Stimulated activated naive CD8-positive, alpha-beta T cell treated with anti-CD3 and anti-CD28 coated beads, Interleukin-15, amount 100 ng/mL, for 72 hours (primary cell): ENCODE measurements at places on chromosomes 11 and 22.
A peak's percentile ranks its signal among the peaks of the same experiment; 100 is the strongest.

GRCh38 chr11:19873730-19874129 is 161.1 kb downstream of the NAV2 start:
- DNase-seq: no peak

- DNase-seq: no peak
Measured at GRCh38 chr22:39898997-39899396, 1.9 kb upstream of the GRAP2 start.

DNA sequence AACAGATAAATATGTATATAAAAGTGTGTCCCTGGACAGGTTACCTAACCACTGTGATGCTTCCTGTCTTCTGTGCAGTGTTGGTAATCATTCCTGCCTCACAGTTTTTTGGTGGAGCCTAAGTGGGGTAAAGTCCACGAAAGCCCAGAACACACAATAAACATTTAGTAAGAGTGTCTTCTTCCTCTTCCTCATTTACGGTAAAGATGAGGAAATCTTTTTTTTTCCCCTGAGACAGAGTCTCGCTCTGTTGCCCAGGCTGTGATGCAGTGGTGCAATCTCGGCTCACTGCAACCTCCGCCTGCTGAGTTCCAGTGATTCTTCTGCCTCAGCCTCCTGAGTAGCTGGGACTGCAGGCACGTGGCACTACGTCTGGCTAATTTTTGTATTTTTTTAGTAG is 117.1 kb downstream of the LDLRAD3 start:
- DNase-seq: no peak

DNA sequence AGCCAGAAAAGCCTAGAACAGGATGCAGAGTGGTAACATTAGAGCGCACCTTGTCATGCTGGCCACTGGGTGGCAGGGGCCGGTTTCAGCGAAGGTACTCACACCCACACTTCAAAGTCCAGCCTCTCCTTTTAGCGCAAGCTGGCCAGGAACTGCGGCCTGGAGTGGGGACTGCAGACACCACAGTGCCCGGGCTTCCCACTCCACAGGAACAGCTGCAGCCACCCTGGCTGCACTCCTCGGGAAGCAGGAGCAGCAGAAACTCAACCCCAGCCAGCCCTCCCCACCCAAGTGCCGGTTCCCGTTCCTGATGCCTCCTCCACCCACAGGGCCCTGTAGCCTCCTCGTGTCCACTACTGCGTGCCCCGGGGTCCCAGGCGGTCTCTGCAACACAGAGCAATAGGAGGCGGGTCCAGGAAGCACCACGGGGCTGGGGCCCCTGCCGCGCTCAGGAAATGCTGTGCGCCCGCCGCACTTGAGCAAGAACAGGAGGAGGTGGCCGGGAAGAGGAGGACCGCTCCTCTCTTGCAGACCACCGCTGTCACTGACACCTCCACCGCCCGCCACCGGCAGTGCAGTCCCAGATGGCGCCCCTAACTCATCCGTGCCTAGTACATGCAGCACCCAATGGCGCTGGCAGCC is 2.2 kb downstream of the RFPL2 start:
- peak; percentile 45 for DNase-seq

GRCh38 chr11:117825538-117826189 is 1.1 kb upstream of the FXYD2 start:
- DNase-seq: no peak

DNA sequence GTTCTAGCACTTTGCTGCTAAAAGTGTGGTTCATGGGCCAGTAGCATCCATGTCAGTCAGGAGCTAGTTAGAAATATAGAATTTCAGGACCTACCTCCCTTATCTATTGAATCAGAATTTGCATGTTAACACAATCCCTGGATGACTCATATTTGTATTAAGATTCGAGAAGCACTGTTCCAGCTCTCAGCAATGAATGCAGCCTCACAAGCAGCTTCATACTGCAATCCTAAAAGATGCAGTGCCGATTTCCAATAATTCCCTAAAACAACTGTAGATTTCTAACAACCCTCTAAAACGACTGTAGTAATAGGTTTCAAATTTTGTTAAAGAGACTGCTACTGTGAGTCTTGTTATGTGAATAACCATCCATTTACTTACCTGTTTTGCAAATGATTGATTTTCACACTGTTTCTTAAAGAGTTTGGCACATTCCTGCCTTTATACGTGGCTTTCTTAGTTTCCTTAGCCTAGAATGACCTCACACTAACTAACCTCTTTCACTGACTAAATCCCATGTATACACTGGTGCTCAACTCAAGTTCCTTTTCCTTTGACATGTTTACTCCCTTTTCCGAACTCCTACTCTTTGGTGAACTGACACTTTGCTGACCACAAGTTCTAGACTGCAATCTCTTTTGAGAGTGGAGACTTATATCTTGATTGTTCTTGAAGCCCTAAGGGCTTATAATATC is 511.8 kb downstream of the METTL15 start:
- no peak for DNase-seq

GRCh38 chr11:125271483-125272091 is 107.0 kb downstream of the PKNOX2 start:
- no peak for DNase-seq

DNA sequence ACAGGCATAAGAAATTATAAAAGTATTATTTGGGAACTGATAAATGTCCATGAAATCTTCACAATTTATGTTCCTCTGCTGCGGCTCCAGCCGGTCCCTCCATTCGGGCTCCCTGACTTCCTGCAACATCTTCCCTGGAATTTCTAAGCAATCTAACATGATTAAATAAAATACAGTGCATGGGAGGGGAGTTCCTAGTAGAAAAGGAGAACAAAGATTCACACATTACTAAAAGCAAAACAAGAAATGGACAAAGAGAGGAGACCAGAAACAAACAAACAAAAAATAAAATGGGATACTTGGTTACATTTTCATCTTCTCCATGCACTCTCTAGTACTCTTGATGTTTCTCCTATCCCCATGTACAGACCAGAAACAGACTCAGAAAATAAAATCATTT is 8.6 kb upstream of the APOL4 start:
- no peak for DNase-seq

- no peak for DNase-seq
Measured at GRCh38 chr22:16806401-16806800, 18.8 kb downstream of the XKR3 start.

- DNase-seq: no peak
Measured at GRCh38 chr11:69173925-69174581, 18.3 kb downstream of the SMIM38 start.

DNA sequence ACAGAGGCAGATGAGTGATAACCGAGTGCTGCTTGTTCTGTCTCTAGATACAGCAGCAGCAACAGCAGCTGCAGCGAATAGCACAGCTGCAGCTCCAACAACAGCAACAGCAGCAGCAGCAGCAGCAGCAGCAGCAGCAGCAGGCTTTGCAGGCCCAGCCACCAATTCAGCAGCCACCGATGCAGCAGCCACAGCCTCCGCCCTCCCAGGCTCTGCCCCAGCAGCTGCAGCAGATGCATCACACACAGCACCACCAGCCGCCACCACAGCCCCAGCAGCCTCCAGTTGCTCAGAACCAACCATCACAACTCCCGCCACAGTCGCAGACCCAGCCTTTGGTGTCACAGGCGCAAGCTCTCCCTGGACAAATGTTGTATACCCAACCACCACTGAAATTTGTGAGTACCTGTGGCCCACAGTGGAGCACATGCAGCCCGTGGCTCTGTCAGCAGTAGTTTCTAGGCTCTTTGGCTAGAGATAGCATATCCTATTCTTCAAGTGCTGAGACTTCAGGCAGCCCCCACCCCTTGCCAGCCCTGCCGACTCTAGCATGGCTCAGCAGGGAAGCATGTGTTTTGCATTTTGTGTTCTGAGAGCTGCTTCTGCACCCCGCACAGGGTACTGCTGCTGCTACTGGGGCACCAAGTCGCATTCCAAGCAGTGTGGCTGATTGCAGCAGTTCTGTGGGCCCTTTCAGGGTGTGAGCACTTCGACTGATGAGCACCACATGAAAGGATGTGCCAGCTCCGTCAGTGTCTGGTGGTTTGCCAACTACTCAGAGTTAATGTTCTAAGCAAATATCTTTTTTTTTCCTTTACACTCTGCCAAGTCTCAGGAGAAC is 59.2 kb downstream of the MED15 start:
- DNase-seq: peak; percentile 34

- DNase-seq: no peak
Measured at GRCh38 chr11:10978198-10978597, 120.3 kb upstream of the ZBED5 start.

DNA sequence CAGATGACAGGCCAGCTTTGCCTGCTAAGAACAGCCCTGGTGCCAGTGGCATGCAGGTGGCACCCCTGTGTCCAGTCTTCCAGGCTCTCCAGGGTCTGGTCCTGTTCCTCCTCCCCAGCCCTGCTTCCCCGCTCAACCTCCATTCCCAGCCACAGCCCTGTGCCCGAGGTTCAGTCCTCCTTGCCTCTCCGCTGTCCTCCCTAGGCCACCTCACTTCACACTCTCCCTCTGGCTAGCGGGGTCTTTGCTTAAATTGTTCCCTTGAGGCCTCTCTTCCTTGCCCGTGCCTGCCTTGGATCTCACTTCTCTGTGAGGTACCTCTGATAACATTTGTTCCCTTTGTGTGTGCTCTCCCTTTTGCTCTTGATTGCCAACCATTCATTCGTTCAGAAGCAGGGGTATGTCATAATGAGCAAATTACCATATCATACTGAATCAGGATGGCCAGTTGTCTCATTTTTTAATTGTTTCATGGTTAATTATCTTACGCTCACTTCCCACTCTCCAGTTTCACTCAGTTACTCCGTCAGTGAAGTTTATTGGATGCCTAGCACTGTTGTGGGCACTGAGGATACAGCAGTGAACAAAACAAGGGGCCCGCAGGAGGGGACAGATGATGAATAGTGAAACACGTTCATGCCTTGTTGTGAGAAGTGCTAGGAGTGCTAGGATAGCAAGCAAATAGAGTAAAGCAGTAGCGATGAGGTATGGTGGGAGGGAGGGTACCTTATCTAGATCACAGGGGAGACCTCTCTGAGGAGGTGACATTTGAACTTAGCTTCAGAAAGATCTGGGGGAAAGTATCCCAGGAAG is 7.4 kb downstream of the BMAL1 start:
- DNase-seq: no peak

GRCh38 chr11:130891326-130891725 is 25.0 kb downstream of the SNX19 start:
- DNase-seq: no peak

GRCh38 chr11:76347466-76347865 is 33.5 kb downstream of the THAP12 start:
- DNase-seq: no peak

DNA sequence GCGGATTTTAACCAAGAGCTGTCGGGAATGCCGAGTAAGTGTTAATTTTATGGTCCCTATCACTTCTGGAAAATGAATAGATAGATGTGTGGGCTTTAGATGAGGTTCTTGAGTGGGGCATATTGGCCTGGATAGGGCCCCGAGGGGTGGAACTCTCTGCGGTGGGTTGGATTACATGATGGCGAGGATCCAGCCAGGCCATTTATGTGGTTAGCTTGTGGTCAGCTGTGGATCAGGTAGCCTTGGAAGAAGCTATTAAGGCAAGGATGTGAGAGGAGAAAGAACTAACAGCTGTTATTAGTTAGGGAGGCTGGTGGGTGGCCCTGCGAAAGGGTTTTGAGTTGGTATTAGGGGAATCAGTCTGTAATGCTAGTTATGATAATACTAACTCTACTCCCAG is 268.4 kb downstream of the NELL1 start:
- no peak for DNase-seq

DNA sequence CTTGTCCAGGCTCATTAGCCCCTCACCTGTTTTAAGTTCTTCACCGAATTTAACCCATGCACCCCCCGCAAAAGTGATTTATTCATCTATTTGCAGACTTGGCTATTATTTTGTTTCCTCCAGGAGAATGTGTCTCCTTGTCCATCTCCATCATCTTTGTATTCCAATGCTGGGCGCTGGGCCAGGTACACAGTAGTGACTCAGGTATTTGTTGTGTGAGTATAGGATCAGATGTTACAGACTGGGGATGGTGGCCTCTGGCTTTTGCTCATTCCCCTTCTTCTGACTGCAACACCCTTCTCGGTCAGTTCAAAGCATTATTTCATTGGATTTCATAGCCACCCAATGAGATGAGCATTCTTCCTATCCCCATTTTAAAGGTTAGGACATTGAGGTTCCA is 408.2 kb downstream of the MN1 start:
- no peak for DNase-seq

GRCh38 chr11:130562549-130562948 is 114.1 kb downstream of the ADAMTS15 start:
- DNase-seq: no peak

DNA sequence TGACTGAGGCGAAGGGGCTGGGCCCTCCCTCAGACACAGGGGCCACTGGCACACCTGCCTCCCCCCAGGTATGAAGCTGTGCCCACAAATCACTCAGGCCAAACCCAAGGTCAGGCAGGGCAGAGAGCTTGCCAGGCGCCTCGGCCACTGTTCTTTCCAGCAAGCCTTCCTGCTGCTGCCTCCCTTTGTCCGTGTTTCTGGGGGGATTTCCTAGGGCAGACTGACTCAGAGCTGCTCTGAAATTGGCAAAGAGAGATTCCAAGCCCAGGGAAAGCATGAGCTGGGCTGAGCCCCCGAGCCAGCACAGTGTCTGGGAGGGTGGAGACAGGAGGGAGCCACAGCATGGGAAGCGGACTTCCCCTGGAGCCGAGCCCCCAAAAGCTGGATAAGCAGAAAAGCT is 33.2 kb downstream of the PPP2R1B start:
- no peak for DNase-seq

GRCh38 chr22:50516891-50517290 is 8.5 kb downstream of the SCO2 start:
- no peak for DNase-seq

DNA sequence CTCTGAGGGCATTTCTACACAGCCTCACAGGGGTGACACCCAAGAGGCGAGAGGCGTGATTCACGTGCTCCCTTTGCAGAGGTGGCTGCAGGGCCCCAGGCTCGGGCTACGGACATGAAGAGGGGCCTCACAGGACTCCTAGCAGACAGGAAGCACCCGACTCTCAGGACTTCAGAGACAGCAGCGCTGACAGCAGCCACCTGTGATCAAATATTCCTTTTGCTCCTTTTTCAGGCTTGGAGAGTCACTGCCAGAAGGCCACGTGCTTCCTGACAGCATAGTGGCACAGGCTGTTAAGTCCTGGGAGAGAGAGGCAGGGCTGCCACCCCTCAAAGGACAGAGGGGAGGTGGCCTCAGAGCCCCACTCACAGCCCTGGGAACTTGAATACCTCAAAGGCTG is 348.9 kb downstream of the CADM1 start:
- DNase-seq: no peak

- DNase-seq: no peak
Measured at GRCh38 chr22:46463435-46464227, 73.8 kb downstream of the CELSR1 start.

- DNase-seq: no peak
Measured at GRCh38 chr11:33162831-33163230, 1.6 kb upstream of the CSTF3 start.

DNA sequence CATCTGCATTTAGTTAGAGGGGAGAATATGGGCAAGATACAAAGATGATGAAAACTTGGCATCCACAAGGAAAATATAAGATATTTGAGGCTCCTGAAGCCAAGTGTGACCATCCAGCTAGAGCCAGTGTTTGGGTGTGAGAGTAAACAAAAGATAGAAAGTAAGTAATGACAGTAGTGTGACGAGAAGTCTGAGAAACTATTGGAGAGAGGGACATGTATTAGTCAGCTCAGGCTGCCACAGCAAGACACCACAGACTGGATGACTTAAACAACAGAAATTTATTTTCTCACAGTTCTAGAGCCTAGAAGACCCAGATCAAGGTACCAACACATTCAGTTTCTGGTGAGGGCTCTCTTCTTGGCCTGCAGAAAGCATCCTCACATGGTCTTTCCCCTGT is 6.4 kb upstream of the CCKBR start:
- no peak for DNase-seq
